ENCODE measurements at places on chromosomes 2 and 18.
A peak's percentile ranks its signal among the peaks of the same experiment; 100 is the strongest.

DNA sequence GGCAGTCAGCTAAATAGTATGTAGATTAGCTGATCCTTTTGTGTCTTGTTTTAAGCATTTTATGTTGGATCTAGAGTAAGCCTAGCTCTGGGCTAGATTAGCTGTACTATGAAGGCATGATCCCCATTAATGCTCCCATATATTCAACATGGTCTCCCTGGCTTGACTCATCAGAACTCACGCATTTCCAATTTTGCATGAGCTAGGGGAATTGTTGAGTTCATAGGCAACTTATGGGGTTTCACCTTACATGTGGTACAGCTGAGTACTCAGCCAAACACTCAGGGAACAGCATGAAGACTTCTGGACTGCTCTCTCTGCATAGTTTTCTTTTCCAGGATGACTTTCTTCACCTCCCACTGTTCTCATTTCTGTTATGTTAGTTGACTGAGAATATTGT lies 248.2 kb downstream of the TMX3 start:
- no peak for DNase-seq

DNA sequence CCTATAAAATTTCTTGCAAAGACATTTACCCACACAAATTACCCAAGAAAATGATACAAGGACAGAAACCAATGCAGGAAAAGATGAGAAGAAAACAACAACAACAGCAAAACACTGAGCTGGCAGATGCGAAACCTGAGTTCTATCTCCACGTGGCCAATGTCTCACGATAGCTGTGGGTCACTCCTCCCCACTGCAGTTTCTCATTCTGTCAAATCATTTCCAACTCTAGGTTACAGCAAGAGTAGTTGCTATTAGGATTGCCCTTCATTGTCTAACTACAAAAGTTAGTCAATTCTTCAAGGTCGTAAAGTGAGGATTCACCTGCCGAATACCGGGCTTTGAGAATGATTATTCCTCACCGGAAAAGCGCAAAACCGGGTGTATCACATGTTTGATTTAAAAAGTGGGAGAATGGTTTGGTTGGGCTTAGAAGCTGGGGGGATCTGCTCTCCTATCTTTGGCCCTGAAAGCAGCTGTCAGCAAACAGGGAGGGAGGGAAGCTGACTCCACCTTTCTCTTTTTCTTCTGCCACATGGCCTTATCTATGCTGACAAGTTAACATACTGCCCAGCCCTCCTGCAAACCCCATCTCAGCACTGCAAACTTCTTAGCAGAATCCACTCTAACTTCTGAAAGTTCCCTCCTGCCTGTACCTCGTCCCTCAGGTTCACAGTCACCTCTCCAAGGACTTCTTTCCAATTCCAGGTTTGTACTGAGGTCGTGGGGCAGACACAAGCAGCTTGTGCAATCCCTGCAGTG lies 473.0 kb downstream of the SOX11 start:
- DNase-seq, result no peak

DNA sequence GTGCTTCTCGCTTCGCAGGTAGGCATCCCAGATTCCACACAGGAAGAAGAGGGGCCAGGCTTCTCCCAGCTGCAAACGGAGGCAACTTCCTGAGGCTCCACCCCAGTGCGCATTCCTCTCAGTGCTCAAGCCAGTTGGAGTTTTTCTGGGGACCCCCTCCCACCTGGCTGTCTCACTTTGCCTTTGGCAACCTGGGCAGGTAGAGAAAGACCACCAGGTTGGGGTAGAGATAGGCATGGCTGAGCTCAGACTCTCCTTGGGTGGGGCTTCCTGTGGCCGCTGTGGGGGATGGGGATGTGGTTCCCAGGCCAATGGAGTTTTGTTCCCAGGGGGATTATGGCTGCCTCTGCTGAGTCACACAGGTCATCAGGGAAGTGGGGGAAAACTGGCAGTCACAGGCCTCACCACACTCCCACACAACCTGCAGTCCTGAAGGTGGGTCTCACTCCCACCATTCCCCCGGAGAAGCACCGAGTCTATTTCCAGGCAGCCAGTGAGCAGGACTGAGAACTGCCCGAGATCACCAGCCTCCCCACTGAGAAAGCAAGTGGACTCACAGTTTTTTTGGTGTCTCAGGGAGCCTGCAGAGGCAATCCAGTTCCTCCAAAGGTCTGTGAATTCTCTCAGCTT lies 38.1 kb downstream of the SLC39A10 start:
- DNase-seq, result no peak

DNA sequence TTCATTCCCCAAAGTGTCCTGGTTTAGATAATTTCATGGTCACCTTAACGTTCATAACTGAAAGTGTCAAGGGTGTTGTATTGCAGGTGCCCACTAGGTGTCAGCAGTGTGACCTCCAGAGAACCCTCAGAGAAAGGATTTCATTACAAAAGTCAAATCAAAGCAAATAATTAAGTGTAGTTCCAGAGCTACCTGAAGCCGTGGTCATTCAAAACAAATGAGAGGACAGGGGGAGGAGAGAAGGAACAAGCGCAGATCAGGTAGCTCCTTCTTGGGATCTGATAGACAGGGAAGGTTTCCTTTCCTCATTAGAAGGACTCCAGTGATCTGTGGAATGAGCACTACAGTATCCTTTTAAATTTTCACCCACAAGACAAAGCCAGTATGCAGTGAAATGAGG lies at the start of gene SLC9A4:
Gene SLC9A4, plus strand, starts transcription at position 207 of the 400 bp plus-strand sequence. CDS start 534 bp downstream, outside the sequence.
- DNase-seq, result peak; percentile 46

GRCh38 chr2:69054431-69054830 lies 41.5 kb downstream of the ANTXR1 start:
- DNase-seq, result no peak
